ENCODE measurements at places on chromosomes 16 and 17.
A peak's percentile ranks its signal among the peaks of the same experiment; 100 is the strongest.

DNA sequence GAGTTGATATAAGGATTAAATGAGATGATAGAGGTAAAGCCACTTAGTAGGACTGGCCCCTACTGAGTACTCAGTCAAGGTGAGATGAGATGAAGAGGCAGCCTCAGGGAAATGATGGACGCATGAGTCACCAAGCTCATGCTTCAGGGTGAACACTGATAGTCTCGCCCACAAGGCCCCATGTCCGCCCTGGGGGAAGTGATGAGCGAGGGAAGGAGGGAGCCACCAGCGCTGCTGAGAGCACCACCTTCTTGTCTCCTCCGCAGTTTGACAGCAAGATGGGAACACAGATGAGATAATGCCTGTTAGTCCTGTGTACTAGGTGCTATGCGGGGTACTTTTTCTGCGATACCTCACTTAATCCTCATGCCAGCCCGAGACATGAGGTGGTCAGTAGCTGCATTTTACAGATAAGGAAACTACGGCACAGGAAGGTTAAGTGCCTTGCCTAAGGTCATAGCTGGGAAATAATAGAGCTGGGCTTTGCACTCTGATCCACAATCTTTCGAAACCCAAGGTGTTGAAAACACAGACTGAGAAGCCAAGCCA is 383.0 kb downstream of the CPPED1 start:
- DNase-seq = no peak

- no peak for DNase-seq
Observed at GRCh38 chr16:23836078-23836403, 258 bp downstream of the PRKCB start.

- no peak for DNase-seq
Observed at GRCh38 chr17:75927286-75927922, 13.4 kb downstream of the FBF1 start.

DNA sequence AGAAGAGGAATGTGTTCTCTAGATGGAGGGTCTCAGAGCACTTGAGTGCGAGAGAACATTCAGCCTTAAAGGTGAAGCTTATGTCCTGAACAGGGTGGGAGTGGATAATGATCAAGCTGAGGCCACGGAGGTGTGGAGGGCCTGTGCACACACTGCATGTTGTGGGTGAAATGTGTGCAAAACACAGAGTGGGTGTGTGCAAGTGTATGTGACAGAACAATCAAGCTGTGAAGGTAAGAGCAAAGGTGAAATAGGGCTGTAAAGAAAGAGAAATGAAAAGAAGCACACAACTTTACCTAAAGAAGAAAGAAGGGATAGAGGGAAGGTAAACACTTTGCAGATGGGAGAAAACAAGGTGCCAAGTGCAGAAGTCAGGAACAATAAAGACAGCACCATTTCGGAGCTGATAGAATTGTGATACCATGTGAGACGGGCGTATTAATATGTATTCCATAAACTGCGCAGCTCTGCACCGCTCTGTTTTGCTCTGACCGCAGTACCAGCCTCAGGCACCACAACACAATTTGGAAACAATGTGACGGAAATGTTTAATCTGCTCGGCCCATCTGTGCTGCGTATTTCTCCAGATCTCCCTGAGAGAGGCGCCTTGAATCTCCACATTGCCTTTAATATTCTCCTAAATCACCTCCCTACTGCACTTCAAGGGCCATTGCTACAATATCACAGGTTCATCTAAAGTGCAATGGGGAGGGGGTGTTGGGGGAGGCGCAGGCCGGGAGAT is 40.6 kb downstream of the SNX11 start:
- DNase-seq = no peak

DNA sequence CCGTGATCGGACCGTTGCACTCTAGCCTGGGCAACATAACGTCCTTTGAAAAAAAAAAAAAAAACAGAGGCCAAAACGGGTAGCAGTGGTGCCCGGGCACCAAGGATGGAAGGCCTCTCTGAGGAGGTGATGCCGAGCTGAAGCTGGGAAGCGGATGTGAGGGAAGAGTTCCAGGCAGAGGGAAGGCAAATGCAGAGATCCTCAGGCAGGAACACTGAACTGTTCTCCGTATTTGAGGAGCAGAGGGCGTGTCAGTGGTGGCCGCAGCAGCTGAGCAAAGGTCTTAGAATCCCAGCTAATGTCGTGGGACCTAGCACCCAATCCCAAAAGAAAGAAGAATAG is 656 bp upstream of the KCTD13 start:
- no peak for DNase-seq

GRCh38 chr17:17612085-17613022 is 20.8 kb upstream of the PEMT start:
- no peak for DNase-seq

GRCh38 chr17:75457047-75457654 is 716 bp downstream of the TMEM94 start:
- DNase-seq = peak; percentile 32

DNA sequence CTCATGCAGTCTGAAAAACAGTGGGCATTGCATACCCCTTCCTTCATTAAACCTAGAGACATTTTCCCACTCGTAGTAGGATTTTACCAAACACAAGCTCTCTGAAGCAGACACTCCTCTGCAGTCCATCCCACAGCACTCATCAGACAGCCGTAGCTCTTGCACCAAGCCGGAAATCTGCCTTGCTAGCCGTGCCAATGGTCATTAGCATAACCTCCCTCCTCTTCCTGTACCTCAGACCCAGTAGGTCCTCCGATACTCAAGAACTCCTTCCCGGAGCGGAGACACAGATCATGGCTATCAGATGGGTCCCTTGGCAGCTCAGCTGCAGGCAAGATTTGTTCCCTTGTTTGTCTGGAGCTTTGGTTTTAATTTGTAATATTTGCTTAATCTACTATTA is 483.1 kb upstream of the PSMD7 start:
- no peak for DNase-seq

DNA sequence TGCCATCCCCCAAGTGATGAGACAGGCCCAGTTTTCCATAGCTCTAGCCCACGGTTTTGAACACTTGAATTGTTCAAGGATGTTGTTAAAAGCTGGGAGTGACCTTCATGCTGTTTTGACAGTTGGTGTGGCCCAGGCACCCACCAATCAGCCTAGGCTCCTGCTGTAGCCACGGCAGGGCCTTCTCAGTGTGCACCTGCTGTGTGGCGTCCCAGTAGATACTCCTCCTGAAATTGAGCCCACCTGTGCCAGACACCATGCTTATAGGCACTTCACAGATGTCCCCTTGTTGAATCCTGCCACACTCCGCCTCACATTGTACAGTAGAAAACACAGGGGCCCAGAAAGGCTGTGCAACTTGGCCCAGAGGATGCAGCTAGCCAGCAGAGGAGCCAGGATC is 86.4 kb downstream of the SOCS1 start:
- DNase-seq = no peak

DNA sequence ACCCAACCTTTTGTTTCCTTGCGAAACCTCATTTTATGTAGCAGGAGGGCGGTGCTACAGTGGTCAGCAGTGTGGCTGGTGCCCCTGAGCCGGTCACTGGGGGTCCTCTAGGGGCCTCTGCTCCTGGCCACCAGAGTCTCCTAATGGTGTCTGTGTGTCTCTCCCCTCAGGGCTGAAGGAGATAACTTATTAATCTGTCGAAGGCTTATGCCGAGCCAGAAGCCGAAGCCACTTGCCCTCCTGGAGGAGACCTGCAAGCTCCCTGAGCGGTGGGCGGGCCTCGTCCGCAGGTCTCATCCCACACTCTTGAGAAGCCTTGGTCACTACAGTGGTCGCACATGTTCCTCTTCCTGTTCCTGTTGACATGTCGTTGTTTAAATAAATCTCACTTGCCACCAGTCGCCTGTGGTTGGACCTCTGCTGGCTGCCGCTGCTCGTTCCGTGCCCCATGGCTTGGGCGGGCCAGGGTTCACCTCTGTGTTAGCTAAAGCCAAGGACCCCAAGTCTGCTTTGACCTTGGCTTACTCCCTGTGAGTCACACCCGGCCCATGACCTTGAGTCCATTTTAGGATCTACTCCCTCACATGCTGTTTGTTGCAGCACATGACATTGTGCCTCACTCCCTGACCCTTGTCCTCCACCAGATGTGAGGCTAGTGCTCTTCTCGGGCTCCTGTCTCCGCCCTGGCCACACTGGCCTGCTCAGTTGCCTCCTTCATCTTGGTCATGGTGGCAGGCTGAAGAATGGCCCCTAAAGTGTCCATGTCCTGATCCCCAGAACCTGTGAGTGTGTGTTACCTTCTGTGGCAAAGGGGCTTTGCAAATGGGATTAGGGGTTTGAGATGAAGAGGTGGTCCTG is 38.7 kb upstream of the AQP8 start:
- DNase-seq = no peak
